Uterus (tissue), 4 donors: ENCODE measurements at places on chromosomes 2 and 18. TPM values are rescaled to one million over a fixed set of nuclear protein-coding genes. Genes with fewer than 3 reads are reported as not detected.
A peak's percentile ranks its signal among the peaks of the same experiment; 100 is the strongest.

GRCh38 chr2:180848393-180848792 is 132.0 kb upstream of the UBE2E3 start:
- DNase-seq, result no peak
- H3K27me3 ChIP-seq, result no peaks in the 10 kb centered on the region
- H3K4me3 ChIP-seq, result no peak overlapping the region
- H3K27ac ChIP-seq, result no peak overlapping the region
- no peaks in the 10 kb centered on the region for H3K36me3 ChIP-seq
- H3K4me1 ChIP-seq, result no peaks in the 10 kb centered on the region

- H3K27ac ChIP-seq, result no peak overlapping the region
- no peaks in the 10 kb centered on the region for H3K36me3 ChIP-seq
- DNase-seq, result no peak
- H3K4me3 ChIP-seq, result no peak overlapping the region
- H3K4me1 ChIP-seq, result no peaks in the 10 kb centered on the region
These were observed 462.6 kb downstream of the SLC4A3 start for GRCh38 chr2:220090050-220090449.

GRCh38 chr2:234204480-234204879 is 154.0 kb downstream of the SPP2 start:
- H3K36me3 ChIP-seq, result no peaks in the 10 kb centered on the region
- H3K4me1 ChIP-seq, result no peaks in the 10 kb centered on the region
- DNase-seq, result no peak
- no peak overlapping the region for H3K4me3 ChIP-seq

GRCh38 chr18:62496262-62496661 is 26.6 kb upstream of the ZCCHC2 start:
- H3K36me3 ChIP-seq, result no peaks in the 10 kb centered on the region
- H3K27ac ChIP-seq, result no peak overlapping the region
- DNase-seq, result no peak
- no peak overlapping the region for H3K4me3 ChIP-seq

GRCh38 chr2:9772999-9773902 is 70.0 kb upstream of the TAF1B start:
- no peaks in the 10 kb centered on the region for H3K27me3 ChIP-seq
- no peak overlapping the region for H3K4me3 ChIP-seq
- no peaks in the 10 kb centered on the region for H3K36me3 ChIP-seq
- DNase-seq, result no peak
- H3K4me1 ChIP-seq, result peaks cover 7% of the 10 kb centered on the region

- no peak overlapping the region for H3K4me3 ChIP-seq
- H3K27ac ChIP-seq, result no peak overlapping the region
- H3K27me3 ChIP-seq, result no peaks in the 10 kb centered on the region
- no peaks in the 10 kb centered on the region for H3K4me1 ChIP-seq
These were observed 681.3 kb downstream of the CPS1 start for GRCh38 chr2:211237586-211238275.

- H3K27ac ChIP-seq, result no peak overlapping the region
- H3K36me3 ChIP-seq, result no peaks in the 10 kb centered on the region
- no peak overlapping the region for H3K4me3 ChIP-seq
- DNase-seq, result no peak
- no peaks in the 10 kb centered on the region for H3K4me1 ChIP-seq
- no peaks in the 10 kb centered on the region for H3K27me3 ChIP-seq
These were observed 134.0 kb upstream of the SERTAD2 start for GRCh38 chr2:64787698-64788097.

- DNase-seq, result no peak
- H3K27me3 ChIP-seq, result no peaks in the 10 kb centered on the region
- H3K27ac ChIP-seq, result no peak overlapping the region
- H3K4me3 ChIP-seq, result no peak overlapping the region
These were observed 75.6 kb upstream of the CCDC150 start for GRCh38 chr2:196563876-196564275.

- H3K4me1 ChIP-seq, result peaks cover 4% of the 10 kb centered on the region
- no peak for DNase-seq
- no peaks in the 10 kb centered on the region for H3K27me3 ChIP-seq
- H3K4me3 ChIP-seq, result no peak overlapping the region
These were observed 18.4 kb downstream of the PREPL start for GRCh38 chr2:44342854-44343253.

DNA sequence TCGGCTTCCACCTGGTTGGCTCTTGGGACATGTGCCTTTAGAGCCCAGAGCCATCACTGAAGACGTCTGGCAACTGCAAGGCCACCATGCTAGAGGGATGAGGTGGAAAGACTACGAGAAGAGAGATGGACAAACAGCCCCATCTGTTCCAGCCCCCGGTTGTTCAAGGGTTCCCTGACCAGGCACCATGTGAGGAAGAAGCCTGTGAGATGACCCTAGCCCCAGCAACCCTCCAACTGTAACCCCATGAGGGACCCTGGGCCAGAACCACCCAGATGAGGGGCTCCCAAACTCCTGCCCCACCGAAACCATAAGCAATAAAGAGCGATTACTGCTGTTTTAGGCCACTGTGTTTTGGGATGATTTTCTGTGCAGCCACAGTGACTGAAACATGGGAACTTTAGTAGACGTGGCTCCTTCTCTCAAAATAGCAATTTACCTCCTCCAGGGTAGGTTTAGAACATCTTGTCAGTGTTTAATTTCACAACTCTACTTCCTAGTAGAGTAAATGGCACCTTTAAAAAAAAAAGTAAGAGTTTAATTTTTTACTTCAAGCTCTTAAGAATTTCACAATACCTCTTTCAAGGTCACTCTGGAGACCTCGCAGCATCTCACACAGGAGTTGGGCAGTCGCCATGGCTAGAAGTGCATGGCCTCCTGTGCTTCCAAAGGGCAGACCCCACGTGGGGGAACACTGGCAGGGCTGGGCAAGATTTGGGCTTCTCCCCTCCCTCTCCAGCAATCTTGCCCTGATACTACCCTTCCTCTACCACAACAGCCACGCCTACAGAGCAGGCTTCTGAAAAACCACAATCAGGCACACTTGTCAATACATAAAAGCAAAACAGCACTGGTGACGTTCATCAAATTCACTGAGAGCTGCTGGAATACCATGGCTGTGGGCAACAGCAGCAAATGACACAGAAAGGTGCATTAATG is 48.8 kb downstream of the TMEM163 start:
- H3K36me3 ChIP-seq, result no peaks in the 10 kb centered on the region
- DNase-seq, result no peak
- H3K4me3 ChIP-seq, result no peak overlapping the region
- no peak overlapping the region for H3K27ac ChIP-seq
- no peaks in the 10 kb centered on the region for H3K27me3 ChIP-seq

DNA sequence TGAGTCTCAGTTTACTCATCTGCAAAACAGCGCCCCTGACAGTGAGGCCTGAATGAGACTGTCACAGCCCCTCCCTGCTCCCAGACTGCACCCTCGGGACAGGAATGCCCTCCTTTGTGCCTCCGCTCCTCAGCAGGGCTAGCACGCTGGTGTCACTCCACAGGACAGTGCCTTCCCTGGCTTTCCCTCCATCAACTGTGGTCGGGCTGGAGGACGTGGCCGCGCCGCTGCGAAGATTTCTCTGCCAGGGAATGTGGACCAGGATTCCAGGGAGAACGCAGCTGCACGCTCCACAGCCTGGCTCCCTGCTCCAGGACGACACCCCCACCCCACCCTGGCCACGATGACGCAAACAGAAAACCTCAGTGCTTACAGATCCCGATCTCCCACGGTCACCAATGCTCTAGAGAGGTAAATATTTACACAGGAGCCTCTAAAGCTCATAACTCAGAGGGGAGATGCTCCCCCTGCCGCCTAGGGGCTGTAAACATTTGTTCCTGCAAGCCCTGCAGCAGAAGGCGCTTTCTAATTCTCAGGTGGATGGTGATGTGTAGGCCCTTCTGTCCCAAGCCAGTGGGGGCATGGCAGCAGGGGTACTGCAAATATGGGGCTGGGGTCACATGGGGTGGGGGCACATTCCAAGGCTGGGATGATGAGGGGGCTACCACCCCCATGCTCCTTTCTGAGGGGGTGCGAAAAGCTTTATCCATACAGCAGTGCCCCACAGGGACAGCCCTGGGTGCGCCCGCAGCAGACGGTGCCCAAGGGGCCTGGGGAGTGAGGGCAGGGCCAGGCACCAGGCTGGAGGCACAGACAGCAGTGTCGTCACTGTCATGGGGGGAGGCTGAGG is 12.4 kb downstream of the HS6ST1 start:
- DNase-seq, result peak; percentile 82
- H3K27me3 ChIP-seq, result no peaks in the 10 kb centered on the region
- peaks cover 21% of the 10 kb centered on the region for H3K4me1 ChIP-seq

- H3K36me3 ChIP-seq, result no peaks in the 10 kb centered on the region
- DNase-seq, result no peak
- no peak overlapping the region for H3K27ac ChIP-seq
- H3K27me3 ChIP-seq, result no peaks in the 10 kb centered on the region
- no peaks in the 10 kb centered on the region for H3K4me1 ChIP-seq
- H3K4me3 ChIP-seq, result no peak overlapping the region
These were observed 2.0 kb upstream of the OSR1 start for GRCh38 chr2:19360266-19360965.

GRCh38 chr2:7508296-7508943 is 591.2 kb downstream of the RNF144A start:
- H3K27ac ChIP-seq, result no peak overlapping the region
- H3K36me3 ChIP-seq, result no peaks in the 10 kb centered on the region
- H3K4me1 ChIP-seq, result no peaks in the 10 kb centered on the region
- H3K4me3 ChIP-seq, result no peak overlapping the region
- no peaks in the 10 kb centered on the region for H3K27me3 ChIP-seq
- no peak for DNase-seq

DNA sequence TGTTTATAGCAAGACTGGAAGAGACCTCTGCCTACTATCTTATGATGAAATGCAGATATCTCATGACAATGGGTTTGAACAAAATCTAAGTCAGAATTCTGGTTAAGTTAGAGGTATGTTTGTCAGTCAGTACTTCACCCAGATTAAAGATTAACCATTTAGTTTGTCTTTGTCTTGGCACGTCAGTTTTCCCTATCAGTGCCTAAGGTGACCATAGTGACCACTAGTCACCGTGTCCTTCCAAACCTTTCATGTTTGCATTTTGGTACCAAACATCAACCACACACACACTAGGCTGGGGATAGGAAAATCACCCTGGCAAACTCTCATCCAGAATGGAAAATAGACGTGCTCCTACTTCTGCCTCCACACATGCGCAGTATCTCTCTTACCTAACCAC is 248.9 kb downstream of the PIEZO2 start:
- no peak overlapping the region for H3K27ac ChIP-seq
- DNase-seq, result no peak
- H3K36me3 ChIP-seq, result no peaks in the 10 kb centered on the region
- H3K27me3 ChIP-seq, result no peaks in the 10 kb centered on the region
- H3K4me3 ChIP-seq, result no peak overlapping the region

DNA sequence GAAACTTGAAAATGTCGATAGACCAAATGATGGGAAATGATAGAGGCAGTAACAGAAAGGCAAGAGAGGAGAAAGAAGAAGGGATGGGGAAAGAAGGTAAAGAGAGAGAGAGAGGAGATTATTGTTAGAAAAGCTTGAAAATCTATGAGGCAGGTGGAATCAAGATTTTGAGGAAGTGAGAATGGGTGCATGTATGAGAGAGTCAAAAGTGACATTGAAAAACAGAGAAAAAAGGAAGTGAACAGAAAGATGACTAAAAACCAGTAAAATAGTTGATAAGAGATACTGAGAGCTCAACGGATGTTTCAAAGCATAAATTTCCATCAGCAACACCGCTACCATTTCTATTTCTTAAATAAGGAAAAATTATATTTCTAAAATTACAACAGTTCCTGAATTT is 327.4 kb upstream of the CWC22 start:
- H3K4me1 ChIP-seq, result no peaks in the 10 kb centered on the region
- no peaks in the 10 kb centered on the region for H3K36me3 ChIP-seq
- H3K4me3 ChIP-seq, result no peak overlapping the region
- DNase-seq, result no peak

GRCh38 chr2:20667531-20668401 is 822 bp downstream of the GDF7 start:
- H3K27me3 ChIP-seq, result peaks cover 6% of the 10 kb centered on the region
- no peaks in the 10 kb centered on the region for H3K4me1 ChIP-seq
- DNase-seq, result no peak
- peak overlapping the region; percentile 45 for H3K4me3 ChIP-seq
- no peaks in the 10 kb centered on the region for H3K36me3 ChIP-seq

DNA sequence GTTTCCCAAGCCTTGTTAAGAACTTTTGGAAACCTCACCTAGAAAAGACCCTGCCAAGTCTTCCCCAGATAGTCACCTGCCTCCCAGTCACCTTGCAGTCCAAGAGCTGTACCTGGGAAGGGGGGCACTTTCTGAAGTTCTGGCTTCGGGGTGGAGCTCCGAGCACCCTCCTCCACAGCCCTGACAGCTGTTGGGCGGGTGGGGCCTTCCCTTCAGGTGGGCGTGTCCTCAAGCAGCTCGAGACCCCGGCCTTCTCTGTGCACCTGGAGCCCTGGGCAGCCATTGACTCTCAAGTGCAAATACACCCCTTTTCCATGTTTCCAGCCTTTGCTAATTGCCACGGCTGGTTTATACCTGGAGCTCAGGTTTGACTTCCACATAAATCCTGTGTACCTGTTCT is 37.0 kb upstream of the IGFBP5 start:
- no peaks in the 10 kb centered on the region for H3K36me3 ChIP-seq
- DNase-seq, result no peak
- peak overlapping the region; percentile 92 for H3K27ac ChIP-seq
- no peaks in the 10 kb centered on the region for H3K27me3 ChIP-seq
- no peak overlapping the region for H3K4me3 ChIP-seq

- no peak overlapping the region for H3K4me3 ChIP-seq
- H3K27ac ChIP-seq, result no peak overlapping the region
- H3K4me1 ChIP-seq, result no peaks in the 10 kb centered on the region
- no peak for DNase-seq
- H3K27me3 ChIP-seq, result no peaks in the 10 kb centered on the region
- H3K36me3 ChIP-seq, result no peaks in the 10 kb centered on the region
These were observed 2.8 kb downstream of the CAPN14 start for GRCh38 chr2:31214444-31214915.

DNA sequence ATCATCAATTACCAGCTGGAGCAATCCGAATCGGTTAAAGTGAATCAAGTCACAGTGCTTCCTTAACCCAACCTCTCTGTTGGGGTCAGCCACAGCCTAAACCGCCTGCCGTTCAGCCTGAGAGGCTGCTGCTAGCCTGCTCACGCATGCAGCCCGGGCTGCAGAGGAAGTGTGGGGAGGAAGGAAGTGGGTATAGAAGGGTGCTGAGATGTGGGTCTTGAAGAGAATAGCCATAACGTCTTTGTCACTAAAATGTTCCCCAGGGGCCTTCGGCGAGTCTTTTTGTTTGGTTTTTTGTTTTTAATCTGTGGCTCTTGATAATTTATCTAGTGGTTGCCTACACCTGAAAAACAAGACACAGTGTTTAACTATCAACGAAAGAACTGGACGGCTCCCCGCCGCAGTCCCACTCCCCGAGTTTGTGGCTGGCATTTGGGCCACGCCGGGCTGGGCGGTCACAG is 496 bp upstream of the ITGA4 start:
- H3K27ac ChIP-seq, result peak overlapping the region; percentile 23
- peak; percentile 16 for DNase-seq
- H3K4me1 ChIP-seq, result no peaks in the 10 kb centered on the region
- peak overlapping the region; percentile 29 for H3K4me3 ChIP-seq

Gene DSG1
- not detected for total RNA-seq

Gene RIT2
- not detected for total RNA-seq

Gene RNF149
- total RNA-seq, result 17.4 TPM

Gene TMEM17
- not detected for total RNA-seq

Gene RGPD8
- total RNA-seq, result 27.9 TPM

Gene RAMP1
- 44.1 TPM for total RNA-seq

Gene CAD
- total RNA-seq, result 5.9 TPM

Gene PSMA8
- total RNA-seq, result not detected

Gene MAP3K20
- 183 TPM for total RNA-seq

Gene ANKRD29
- total RNA-seq, result 17.6 TPM

Gene PLEKHH2
- 47.1 TPM for total RNA-seq

Gene SLC14A1
- total RNA-seq, result 0.95 TPM

Gene ST8SIA3
- total RNA-seq, result not detected

Gene AGXT
- total RNA-seq, result not detected

Gene CRYBA2
- not detected for total RNA-seq

Gene KCNK3
- 0.29 TPM for total RNA-seq
